ENCODE measurements at places on chromosomes 12 and 14.

DNA sequence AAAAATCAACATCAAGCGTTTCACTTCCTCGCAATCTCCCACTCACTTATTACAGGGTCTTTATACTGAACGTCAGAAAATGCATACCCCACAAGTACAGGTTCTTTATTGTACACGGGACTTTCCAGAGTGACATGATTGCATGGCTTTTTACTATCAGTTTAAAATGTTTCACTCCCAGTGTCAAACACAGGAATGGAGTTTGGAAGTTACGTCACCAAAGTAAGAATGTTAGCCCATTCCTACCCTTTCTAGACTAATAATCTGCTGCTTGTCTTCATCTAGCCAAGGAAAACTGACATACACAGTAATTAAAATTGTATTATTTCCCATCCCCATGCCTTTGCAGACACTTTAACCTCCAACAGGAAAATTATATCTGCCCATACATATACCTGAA lies 624.2 kb downstream of the BCL11B start:
- no peak for DNase-seq

DNA sequence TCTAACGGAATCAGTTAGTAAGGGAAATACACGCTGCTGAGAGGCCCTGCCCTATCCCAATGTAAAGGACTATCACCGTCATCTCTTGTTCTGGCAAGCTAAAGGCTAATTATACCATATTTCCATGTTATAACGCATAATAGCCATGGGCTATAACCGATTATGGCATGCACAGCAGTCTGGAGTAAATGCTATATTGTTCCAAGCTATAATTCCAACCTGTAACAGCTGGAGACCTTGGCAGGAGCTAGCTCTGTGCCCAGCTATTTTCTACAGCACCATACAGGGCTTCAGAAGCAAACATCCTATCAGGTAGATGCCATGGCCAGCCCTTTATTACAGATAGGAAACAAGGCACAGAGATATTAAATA lies 26.3 kb downstream of the SYNE3 start:
- DNase-seq, result no peak

DNA sequence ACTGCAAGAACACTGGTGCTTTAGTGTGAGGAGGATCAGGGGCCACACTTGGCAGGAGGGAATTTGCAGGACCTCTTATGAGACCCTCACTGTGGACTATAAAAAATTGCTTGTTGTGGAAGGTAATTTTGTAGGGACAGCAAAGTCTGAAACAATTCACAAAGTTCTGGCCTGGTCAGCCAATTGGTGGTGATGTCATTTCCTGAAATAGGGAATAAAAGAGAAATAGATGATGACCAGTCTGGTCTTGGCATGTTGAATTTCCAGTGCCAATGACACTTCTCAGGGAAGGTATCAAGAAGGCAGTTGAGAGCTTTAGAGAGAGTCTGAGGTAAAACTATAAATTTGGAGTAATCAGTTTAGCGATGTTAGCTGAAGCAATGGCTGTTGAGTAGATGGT lies 129.3 kb upstream of the LMNTD1 start:
- DNase-seq, result no peak

DNA sequence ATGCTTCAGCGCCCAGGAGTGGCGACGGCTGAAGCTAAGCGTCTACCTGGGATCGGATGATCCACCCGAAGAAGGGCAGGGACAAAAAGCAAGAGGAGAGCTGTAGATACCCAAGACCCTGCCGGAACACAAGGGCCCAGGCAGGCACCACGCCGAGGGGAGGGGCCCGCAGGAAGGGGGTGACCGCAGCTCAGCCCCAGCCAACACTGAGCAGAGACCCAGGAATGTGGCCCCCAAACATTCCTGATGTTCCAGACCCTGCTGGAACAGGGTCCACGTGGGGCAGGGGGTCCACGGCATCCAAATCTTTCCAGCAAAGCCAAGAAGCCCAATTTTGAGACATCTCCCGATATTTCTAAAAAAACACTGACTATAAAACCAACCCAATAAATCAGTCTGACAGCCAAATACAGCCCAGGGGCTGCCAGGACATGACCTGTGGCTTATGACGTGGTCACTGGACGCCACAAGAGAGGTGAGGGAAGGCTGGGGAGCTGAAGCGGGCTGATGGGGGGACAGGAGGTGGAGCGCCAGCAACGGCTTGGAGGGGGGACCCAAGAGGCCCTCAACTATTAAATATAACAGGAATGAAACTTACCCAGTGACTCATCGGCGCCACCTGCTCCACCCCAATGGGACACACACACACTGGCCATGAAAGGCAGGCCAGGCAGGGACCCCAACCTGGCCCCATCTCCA lies 58.9 kb downstream of the NCOR2 start:
- DNase-seq, result peak; percentile 35

GRCh38 chr12:105319691-105320209 lies 10.7 kb upstream of the C12orf75 start:
- DNase-seq, result no peak

- no peak for DNase-seq
Observed at GRCh38 chr12:3175238-3175637, 98.1 kb downstream of the TSPAN9 start.

DNA sequence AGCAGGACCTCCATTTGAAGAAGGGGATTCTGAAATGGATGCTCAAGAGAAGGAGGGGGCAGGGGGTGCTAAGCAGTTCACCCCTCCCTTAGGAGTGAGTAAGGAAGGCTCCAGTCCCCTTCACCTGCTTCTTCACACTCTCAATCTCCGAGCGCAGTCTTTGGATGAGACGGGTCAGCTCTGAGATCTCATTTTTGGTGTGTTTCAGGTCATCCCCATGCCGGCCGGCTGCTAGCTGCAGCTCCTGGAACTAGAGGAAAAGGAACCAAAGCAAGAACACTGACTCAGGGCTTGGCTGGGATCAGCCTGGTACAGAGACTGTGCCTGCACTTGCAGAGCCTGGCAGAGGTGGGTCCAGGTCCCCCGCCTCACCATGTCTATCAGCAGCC lies 7.3 kb downstream of the KRT73 start:
- no peak for DNase-seq

DNA sequence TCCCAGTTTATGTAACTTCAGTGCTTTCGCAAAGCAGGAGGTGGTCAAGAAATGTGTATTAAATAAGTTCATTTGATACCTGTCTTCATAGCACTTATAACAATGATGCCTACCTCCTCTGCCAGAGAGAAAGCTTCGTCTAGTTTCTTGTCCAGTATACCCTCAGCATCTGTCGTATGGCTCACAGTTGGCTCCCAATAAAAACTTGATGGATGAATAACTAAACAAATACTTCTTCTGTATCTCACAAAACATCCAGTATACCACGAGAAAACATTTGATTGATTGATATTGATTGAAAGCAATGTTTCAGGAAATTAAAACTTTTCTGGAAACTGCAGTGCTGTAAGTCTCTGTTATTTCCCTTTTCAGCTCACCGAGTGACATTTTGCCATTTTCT lies 26.9 kb upstream of the PTGDR start:
- no peak for DNase-seq

GRCh38 chr12:10705655-10706054 lies 17.5 kb downstream of the YBX3 start:
- peak; percentile 77 for DNase-seq

- DNase-seq, result no peak
Observed at GRCh38 chr12:47015381-47015780, 64.0 kb upstream of the PCED1B start.

DNA sequence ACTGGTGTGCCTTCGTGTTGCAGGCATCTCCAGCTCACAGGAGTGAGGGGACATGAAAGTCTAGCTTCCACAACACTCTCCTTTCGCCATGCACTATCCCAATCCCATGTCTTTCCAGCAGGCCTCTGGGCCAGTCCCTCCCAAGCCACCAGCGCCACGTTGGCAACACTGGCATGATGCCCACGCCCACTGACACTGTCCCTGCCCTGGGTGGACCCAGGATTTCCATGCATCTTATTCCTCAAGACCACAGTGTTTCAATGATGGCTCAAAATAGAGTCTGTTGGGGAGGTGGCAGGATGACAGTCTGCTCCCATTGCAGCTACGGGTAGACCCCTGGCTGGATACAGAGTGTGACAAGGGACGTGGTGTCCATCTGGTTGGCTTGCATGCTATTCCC lies 2.3 kb downstream of the SP7 start:
- no peak for DNase-seq

- DNase-seq, result no peak
Observed at GRCh38 chr12:97628962-97629361, 166.4 kb downstream of the RMST start.

DNA sequence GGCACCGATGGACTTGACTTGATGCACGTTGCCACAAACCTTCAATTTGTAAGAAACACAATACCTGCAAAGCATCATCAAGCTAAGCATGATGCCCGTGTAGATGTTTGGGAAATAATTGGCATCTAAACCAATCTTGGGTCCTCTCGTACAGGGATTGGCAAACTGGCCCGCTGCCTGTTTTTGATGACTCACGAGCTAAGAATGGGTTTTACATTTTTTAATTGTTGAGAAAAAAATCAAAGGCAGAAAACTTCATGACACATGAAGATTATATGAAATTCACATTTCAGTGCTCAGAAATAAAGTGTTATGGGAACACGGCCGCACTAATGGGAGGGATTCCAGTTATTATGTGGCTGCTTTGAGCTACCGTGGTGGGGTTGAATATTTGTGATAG lies 10.9 kb downstream of the MTA1 start:
- DNase-seq, result peak; percentile 77

GRCh38 chr14:75757644-75758402 lies 96.8 kb downstream of the TTLL5 start:
- DNase-seq, result no peak

GRCh38 chr12:102896067-102896466 lies 21.0 kb downstream of the PAH start:
- DNase-seq, result no peak

DNA sequence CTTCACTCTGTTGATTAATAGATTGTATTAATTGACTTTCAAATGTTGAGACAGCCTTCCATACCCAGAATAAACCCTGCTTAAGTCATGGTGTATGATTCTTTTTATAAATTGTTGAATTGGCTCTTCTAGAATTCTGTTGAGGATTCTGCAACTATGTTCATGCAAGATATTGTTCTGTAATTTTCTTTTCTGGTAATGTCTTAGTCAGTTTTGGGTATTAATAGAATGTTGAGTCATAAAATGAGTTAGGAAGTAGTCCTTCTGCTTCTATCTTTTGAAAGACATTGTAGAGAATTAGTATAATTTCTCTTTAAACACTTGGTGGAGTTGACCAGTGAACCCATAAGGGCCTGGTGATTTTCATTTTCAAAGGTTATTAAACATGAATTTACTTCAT lies 958.9 kb downstream of the LRFN5 start:
- no peak for DNase-seq

GRCh38 chr12:49410818-49411217 lies 43.6 kb downstream of the SPATS2 start:
- DNase-seq, result no peak

DNA sequence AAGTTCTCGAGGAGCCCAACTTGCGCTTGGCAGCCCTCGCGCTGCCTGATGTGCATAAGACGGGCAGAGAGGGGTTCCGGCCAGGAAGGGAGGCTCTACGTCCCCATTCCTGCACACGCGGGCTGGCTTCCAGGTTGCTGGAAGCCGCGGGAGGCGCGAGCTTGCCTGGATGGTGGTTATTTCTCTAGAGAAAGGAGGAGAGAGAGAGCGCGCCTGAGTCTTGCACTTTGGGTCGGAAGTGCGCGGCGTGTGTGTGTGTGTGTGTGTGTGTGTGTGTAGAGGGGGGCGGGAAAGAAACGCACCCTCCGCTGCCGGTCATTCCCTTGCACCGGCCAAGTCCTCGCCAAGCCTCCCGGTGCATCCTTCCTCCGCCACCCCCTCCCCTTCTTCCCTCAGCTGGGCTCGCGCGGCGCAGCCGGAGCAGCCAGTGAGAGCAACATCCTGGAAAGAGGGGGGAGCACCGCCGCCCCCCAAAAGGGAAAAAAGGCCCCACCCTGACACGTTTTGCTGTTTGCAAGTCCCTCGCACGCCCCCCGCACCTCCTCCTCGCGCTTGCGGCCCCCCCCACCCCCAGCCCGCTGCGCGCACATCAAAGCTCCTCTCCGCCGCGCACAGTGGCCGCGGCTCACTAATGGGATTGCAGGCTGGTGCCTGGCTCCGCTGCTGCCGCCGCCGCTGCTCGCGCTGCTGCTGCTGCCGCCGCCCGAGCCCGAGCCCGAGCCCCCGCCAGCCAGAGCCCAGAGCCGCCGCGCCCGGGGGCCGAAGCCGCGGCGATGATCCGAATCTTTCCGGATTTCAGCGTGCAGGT lies 4.4 kb upstream of the NPAS3 start:
- DNase-seq, result peak; percentile 34

GRCh38 chr14:51780006-51780692 lies 80.3 kb upstream of the GNG2 start:
- DNase-seq, result peak; percentile 54

GRCh38 chr12:57898308-57898970 lies 42.9 kb upstream of the ATP23 start:
- DNase-seq, result peak; percentile 21

GRCh38 chr12:10952645-10953044 lies 13.6 kb upstream of the TAS2R14 start:
- no peak for DNase-seq

GRCh38 chr12:110657747-110658146 lies 31.2 kb downstream of the HVCN1 start:
- no peak for DNase-seq

GRCh38 chr12:116610971-116611541 lies 51.9 kb downstream of the MAP1LC3B2 start:
- peak; percentile 12 for DNase-seq

GRCh38 chr14:105314287-105315200 lies at the start of gene PACS2:
PACS2 (plus strand) TSS chr14:105314748; CDS start chr14:105314919, 171 bp downstream.
- DNase-seq, result peak; percentile 81

GRCh38 chr12:76197283-76197682 lies 112.8 kb upstream of the NAP1L1 start:
- no peak for DNase-seq

- no peak for DNase-seq
Observed at GRCh38 chr14:103121121-103121845, 2.0 kb upstream of the TNFAIP2 start.

- peak; percentile 53 for DNase-seq
Observed at GRCh38 chr14:94001501-94002396, 4.6 kb downstream of the CCDC197 start.

DNA sequence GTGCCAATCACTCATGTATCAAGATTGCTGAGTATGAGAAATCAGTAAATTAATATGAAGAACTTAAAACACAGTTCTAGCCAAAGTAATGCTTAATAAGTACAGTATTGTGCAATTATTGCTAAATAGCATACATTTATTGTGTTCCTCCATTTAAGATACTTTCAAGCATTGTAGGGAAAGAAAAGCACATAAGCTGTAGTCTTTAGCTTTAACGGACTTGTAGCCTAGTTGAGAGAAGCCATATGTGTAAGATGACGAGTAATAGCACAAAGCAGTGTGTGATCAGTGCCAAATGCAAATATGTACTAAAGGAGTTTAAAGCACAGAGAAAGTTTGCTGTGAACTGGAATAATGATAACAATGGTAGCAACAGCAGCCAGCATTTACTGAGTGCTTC lies 38.1 kb downstream of the ETV6 start:
- DNase-seq, result no peak

GRCh38 chr12:49050507-49051372 lies 9.9 kb downstream of the KMT2D start:
- no peak for DNase-seq

- no peak for DNase-seq
Observed at GRCh38 chr14:93114068-93114710, 1.5 kb downstream of the ITPK1 start.

Measured in iris pigment epithelial cell (primary cell).